Activated naive CD8-positive, alpha-beta T cell treated with anti-CD3 and anti-CD28 coated beads, Interleukin-2, amount 50 U/mL, for 24 hours (primary cell): ENCODE measurements at places on chromosomes 2 and 18.
A peak's percentile ranks its signal among the peaks of the same experiment; 100 is the strongest.

DNA sequence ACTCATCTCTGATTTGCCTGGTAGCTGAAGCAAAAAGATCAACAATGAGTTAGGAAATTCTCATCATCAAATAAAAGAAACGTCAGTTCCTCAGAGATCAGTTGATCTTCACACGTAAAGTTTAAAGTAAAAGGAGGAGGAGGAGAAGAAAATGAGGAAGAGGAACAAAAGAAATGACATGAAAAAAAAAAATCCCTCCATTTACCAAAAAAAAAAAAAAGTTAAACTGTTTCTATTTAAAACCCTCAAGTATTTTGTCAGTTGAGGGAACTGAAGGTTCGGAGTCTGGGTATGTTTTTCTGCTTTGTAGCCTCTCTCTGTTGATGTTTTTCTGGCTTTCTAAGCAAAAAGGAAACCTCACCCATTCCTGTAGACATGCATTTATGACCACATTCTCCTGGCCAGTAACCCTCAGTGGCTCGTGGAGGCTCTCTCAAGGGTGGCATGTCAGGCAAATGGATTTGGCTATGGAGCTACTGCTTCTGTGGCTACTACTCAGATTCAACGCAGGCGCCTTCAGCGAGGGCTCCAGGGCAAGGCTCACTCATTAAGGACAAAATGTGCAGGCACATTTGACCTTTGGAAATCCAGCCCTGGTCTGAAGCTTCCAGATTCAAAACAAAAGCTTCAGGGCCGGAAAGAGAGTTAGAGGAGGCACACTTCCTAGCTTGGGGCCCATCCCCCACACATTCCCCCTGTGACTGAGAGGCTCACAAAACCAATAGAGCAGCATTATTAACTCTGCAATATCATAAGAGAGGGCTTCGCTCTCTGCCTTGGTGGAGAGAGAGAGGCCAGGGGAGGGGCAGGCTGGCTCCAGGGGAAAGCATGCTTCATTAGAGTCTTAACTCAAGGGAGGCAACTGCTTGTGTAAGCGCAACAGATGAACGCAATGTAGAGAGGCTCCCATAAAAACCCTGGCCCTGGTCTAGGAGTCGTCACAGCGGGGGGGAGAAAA is 22.3 kb downstream of the KLF7 start:
- no peaks in the 10 kb centered on the region for H3K27me3 ChIP-seq
- peaks cover 1% of the 10 kb centered on the region for H3K36me3 ChIP-seq
- H3K4me1 ChIP-seq, result peaks cover 62% of the 10 kb centered on the region
- peak; percentile 67 for DNase-seq
- H3K4me3 ChIP-seq, result peak overlapping the region; percentile 78

- no peak for DNase-seq
- no peaks in the 10 kb centered on the region for H3K27me3 ChIP-seq
- peaks cover 6% of the 10 kb centered on the region for H3K4me1 ChIP-seq
- no peak overlapping the region for H3K4me3 ChIP-seq
Measured at GRCh38 chr18:79451237-79452125, 55.8 kb downstream of the NFATC1 start.

DNA sequence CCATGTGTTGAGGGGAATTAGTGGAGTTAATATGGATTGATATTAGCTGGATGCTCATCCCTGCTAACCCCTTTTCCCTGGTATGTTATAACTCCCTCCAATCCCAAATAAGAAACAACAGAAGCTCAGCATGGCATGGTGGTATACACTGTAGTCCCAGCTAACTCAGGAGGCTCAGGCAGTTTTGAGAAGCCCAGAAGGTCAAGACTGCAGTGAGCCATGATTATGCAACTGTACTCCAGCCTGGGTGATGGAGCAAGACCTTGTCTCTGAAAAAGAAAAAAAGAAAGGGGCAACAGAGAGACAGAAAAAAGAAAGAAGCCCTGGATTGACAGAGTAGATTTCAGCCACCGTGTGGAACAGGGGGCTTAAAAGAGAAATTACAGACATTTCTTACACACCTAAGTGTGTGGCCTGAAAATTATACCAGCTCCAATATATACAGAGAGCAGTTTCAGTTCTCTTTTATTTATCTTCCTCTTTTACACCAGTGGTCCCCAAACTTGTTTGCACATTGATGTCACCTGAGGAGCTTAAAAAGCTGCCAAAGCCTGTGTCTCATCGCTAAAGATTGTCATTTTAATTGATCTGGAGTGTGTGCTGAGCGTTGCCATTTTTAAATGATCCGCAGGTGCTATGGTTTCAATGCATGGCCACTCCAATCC is 203.6 kb downstream of the UBE2E3 start:
- H3K27me3 ChIP-seq, result no peaks in the 10 kb centered on the region
- no peak overlapping the region for H3K4me3 ChIP-seq
- no peak overlapping the region for H3K27ac ChIP-seq
- H3K4me1 ChIP-seq, result peaks cover 38% of the 10 kb centered on the region
- H3K36me3 ChIP-seq, result no peaks in the 10 kb centered on the region

DNA sequence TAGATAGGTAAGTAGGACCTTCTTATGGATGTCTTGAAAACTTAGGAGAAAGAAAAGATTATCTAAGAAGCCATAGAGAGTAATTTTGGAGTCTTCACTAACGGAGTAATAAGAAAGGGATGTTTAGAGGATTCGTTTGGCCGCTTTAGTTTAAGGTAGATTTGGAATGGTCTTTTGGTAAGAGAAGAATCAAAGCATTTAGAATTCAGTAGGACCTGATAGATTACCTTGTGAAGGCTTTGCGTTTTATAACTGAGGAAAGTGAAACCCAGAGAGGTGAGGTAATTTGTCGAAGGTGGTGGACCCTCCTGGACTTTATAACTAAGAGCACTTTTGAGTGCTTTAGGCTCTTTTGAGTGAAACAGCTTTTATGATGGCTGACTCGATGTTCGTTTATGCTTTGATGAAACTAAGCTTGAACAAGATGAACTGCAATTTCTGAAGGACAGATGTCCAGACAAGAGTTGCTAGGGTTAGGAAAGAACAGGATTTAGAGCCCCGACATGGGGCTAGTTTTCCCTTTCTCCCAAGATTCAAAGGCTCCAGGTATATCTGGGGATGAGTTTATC is 1.3 kb downstream of the MYL12B start:
- peaks cover 74% of the 10 kb centered on the region for H3K4me1 ChIP-seq
- H3K27me3 ChIP-seq, result no peaks in the 10 kb centered on the region
- peak overlapping the region; percentile 81 for H3K27ac ChIP-seq
- H3K36me3 ChIP-seq, result peaks cover 17% of the 10 kb centered on the region

DNA sequence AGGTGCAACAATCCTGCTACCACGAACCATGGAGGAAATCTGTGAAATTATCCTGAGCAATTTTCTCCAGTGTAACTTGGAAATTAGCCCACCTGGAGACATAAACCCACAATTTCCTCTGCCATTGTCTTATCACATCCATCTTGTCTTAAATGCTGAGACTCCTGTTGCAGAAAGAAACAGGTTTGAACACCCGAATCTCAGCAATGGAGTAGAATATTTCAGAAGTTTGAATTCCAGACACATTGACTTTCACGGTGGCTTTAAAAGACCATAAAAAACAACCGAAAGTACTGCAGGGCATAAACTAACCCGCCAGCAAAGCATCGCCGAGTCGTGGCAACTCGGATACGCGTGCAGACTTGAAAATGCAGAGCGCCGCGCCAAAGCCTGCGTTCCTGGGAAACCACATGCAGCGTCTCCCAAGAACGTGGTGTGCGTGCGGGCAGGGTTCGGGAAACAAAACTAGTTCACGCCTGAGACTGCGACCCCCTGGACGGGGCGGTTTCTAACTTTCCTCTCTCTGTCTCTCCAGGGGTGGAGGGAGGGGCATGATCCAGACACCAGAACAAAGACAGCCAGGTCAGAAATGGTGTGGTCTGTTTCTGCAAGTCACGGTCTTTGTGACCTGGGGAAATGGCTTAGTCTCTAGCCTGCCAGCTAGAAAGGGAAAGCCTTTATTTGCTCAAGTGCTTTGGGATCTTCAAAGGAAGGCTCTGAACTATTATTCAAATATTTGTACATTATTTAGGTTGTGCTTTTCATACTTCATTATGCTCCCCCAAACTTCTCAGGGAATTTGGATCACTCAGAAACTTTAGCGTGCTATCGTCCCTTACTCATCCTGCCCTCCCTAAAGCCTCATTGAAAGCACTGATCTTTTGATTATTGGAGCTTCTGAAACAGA is 26.9 kb upstream of the KCTD1 start:
- H3K4me3 ChIP-seq, result peak overlapping the region; percentile 63
- H3K36me3 ChIP-seq, result no peaks in the 10 kb centered on the region
- peak; percentile 8 for DNase-seq
- peaks cover 47% of the 10 kb centered on the region for H3K27me3 ChIP-seq

DNA sequence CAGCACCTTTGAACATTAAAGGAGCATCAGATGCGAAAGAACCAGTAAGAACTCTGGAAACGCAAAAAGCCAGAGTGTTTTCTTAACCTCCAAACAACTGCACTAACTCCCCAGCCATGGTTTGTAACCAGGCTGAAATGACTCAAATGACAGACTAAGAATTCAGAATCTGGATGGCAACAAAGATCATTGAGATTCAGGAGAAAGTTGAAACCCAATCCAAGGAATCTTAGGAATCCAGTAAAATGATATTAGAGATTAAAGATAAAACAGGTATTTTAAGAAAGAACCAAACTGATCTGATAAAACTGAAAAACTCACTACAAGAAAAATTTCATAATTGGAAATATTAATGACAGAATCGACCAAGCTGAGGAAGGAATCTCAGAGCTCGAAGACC is 116.7 kb downstream of the PTRHD1 start:
- H3K27me3 ChIP-seq, result no peaks in the 10 kb centered on the region
- H3K27ac ChIP-seq, result no peak overlapping the region
- peaks cover 33% of the 10 kb centered on the region for H3K36me3 ChIP-seq
- no peak for DNase-seq
- H3K4me1 ChIP-seq, result peaks cover 11% of the 10 kb centered on the region

GRCh38 chr2:7497178-7497577 is 580.0 kb downstream of the RNF144A start:
- H3K36me3 ChIP-seq, result peaks cover 10% of the 10 kb centered on the region
- DNase-seq, result no peak
- H3K27me3 ChIP-seq, result peaks cover 2% of the 10 kb centered on the region
- H3K4me1 ChIP-seq, result peaks cover 31% of the 10 kb centered on the region
- no peak overlapping the region for H3K27ac ChIP-seq

GRCh38 chr18:57748770-57749603 is 54.1 kb downstream of the ATP8B1 start:
- H3K27me3 ChIP-seq, result no peaks in the 10 kb centered on the region
- H3K36me3 ChIP-seq, result no peaks in the 10 kb centered on the region
- H3K27ac ChIP-seq, result no peak overlapping the region

DNA sequence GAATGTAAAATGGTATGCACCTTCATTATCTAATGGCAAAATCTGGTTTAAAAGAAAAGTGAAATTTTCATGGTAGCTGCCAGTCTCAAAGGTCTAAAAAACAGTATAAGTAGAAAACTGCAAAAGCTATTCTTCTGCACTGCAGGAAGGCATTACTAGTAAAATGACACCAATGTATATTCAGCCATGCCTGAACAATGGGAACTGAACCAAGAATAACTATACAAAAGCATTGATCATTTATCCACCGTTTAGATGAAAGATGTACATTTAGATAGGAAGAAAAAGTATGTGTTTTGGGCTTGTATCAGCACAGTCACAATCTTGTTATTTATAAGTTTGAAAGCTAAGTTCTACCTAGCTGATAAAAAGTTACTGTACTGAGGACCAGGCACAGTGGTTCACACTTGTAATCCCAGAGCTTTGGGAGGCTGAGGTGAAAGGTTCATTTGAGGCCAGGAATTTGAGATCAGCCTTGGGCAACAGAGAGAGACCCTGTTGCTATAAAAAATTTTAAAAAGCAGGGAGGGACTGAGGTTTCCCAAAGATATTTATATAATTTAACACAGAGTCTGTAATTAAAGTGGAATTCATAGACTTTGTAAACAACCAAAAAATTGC is 163.1 kb upstream of the WDSUB1 start:
- H3K4me1 ChIP-seq, result no peaks in the 10 kb centered on the region
- no peak overlapping the region for H3K27ac ChIP-seq
- H3K27me3 ChIP-seq, result no peaks in the 10 kb centered on the region
- no peak for DNase-seq
- H3K4me3 ChIP-seq, result no peak overlapping the region

GRCh38 chr2:37000318-37000717 is 34.0 kb upstream of the STRN start:
- no peak overlapping the region for H3K4me3 ChIP-seq
- H3K4me1 ChIP-seq, result peaks cover 9% of the 10 kb centered on the region
- H3K36me3 ChIP-seq, result peaks cover 28% of the 10 kb centered on the region
- H3K27ac ChIP-seq, result no peak overlapping the region
- no peak for DNase-seq

- peaks cover 39% of the 10 kb centered on the region for H3K4me1 ChIP-seq
- DNase-seq, result no peak
- peak overlapping the region; percentile 60 for H3K27ac ChIP-seq
- H3K36me3 ChIP-seq, result peaks cover 3% of the 10 kb centered on the region
- H3K4me3 ChIP-seq, result no peak overlapping the region
- H3K27me3 ChIP-seq, result peaks cover 2% of the 10 kb centered on the region
Measured at GRCh38 chr2:69945941-69946340, 15.5 kb downstream of the ASPRV1 start.

DNA sequence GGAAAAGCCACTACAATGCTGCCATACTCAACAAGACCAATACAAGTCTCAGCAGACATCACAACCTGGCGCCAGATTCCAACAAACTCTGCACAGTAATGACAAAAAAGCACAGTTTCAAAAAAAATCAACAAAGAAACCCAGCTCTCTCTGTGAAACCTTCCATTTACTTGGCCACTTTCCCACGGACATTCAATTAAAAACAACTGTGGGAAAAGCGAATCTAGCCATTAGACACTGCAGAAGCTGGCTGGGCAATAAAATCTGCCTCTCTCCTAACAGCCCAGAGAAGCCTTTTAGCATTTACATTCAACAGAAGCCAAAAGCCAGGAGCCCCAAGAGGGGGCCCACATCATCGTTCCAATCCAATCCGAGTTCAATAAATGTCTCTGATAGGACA is 128.9 kb downstream of the HDAC4 start:
- H3K4me1 ChIP-seq, result peaks cover 71% of the 10 kb centered on the region
- H3K4me3 ChIP-seq, result no peak overlapping the region
- DNase-seq, result no peak
- peaks cover 16% of the 10 kb centered on the region for H3K27me3 ChIP-seq
- H3K36me3 ChIP-seq, result peaks cover 5% of the 10 kb centered on the region

DNA sequence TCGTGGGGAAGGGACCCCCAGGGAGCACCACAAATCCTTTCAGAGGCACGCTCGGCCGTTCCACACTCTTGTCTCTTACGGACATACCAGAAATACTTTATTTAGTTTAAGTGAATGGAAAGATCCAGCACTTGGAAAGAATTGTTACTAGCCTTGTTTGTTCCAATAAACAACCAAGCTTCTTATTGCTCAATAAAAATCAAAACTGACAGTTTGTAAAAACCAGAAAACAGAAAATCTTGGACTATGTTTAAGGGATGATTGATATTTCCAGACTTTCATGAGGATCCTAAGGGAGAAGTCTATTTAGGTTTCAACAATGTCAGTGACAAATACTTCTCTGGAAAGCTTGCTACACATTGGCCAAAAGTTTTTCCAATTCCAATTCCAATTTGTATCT is 31.6 kb upstream of the CCBE1 start:
- DNase-seq, result no peak
- no peaks in the 10 kb centered on the region for H3K4me1 ChIP-seq
- no peak overlapping the region for H3K27ac ChIP-seq
- H3K4me3 ChIP-seq, result no peak overlapping the region
- H3K36me3 ChIP-seq, result no peaks in the 10 kb centered on the region
